ENCODE measurements at places on chromosomes 11 and 22.

- peaks cover 21% of the 10 kb centered on the region for H3K4me1 ChIP-seq
- H3K36me3 ChIP-seq, result no peaks in the 10 kb centered on the region
- no peaks in the 10 kb centered on the region for H3K27me3 ChIP-seq
- DNase-seq, result no peak
- no peak overlapping the region for H3K27ac ChIP-seq
Observed at GRCh38 chr11:66747480-66747879, 18.5 kb upstream of the SPTBN2 start.

DNA sequence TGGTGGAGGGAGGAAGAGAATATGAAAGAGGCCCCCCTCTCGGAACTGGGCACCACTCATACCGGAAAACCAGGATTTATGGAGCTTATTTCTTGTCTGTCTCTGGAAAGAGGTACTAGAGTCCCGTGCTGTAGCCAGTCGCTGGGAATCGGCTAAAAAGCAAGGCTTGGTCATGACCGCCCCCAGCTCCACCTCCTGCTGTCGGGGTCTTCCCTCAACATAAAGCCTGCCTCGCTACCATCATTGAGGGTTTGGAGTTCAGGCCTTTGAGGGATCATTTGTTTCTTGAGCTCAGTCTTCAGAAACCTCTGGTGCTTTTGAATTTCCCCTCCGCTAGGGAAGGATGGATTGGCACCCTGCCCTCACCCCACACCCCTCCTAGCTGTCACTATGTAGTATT, 97.1 kb downstream of the TSPAN18 start:
- no peak overlapping the region for H3K4me3 ChIP-seq
- no peaks in the 10 kb centered on the region for H3K27me3 ChIP-seq
- no peaks in the 10 kb centered on the region for H3K4me1 ChIP-seq
- peaks cover 2% of the 10 kb centered on the region for H3K36me3 ChIP-seq

DNA sequence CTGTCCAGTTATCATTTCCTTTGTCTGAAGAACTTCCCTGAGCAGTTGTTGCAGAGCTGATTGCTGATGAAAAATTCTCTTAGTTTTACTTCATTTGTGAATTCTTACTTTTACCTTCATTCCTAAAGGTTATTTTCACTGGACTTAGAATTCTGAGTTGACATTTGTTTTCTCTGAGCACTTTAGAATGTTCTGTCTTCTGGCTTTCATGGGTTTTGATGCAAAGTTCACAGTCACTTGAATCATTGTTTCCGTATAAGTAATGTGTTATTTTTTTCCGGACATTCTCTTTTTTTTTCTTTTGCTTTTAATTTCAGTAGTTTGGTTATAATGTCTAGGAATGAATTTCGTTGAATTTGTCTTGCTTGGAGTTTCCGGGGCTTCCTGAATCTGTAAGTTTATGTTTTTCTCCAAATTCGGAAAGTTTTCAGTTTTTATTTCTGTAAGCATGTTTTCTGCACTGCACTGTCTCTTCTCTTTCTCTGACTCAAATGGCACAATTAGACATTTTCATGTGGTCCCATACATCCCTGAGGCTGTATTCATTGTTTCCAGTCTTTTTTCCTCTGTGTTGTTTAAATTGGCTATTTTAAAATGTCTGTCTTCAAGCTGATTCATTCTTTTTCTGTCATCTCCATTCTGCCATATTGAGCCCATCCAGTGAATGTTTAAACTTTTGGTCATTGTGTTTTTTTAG, 68.5 kb upstream of the NARS2 start:
- no peaks in the 10 kb centered on the region for H3K27me3 ChIP-seq
- no peak overlapping the region for H3K4me3 ChIP-seq
- no peak overlapping the region for H3K27ac ChIP-seq
- no peak for DNase-seq
- no peaks in the 10 kb centered on the region for H3K36me3 ChIP-seq
- H3K4me1 ChIP-seq, result peaks cover 4% of the 10 kb centered on the region

DNA sequence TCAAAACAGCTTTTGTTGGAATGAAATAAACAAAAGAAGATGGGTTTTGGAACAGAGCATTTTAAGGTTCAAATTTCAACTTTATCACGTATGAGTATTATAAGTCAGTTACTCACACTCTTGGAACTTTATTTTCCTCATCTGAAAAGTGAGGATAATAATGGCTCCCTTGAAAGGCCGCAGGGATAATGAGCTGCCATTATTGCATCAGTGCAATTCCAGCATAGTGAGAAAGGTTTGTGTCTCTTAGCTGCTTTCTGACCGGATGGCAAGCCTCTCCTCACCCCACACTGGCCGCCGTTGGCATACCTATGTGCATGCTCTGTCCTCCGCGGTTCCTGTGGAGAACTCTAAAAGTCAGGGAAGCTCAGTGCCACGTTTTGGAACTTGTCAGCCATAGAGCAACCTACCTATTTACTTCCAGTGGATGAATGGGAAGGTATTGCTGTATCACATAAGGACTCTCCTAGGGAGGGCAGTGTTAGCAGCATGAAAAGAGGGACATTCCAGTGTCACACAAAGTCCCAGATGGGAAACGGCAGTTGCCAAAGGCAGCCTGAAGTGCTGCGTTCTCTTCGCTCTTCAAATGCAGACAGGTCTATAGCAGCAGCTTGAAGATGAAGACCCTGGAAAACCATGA, 368.9 kb downstream of the NTM start:
- peaks cover 2% of the 10 kb centered on the region for H3K27me3 ChIP-seq
- no peak for DNase-seq
- H3K27ac ChIP-seq, result no peak overlapping the region
- no peaks in the 10 kb centered on the region for H3K4me1 ChIP-seq

- DNase-seq, result no peak
- no peaks in the 10 kb centered on the region for H3K4me1 ChIP-seq
- H3K27ac ChIP-seq, result no peak overlapping the region
- H3K36me3 ChIP-seq, result peaks cover 38% of the 10 kb centered on the region
Observed at GRCh38 chr22:38072322-38073149, 11.4 kb downstream of the SLC16A8 start.

DNA sequence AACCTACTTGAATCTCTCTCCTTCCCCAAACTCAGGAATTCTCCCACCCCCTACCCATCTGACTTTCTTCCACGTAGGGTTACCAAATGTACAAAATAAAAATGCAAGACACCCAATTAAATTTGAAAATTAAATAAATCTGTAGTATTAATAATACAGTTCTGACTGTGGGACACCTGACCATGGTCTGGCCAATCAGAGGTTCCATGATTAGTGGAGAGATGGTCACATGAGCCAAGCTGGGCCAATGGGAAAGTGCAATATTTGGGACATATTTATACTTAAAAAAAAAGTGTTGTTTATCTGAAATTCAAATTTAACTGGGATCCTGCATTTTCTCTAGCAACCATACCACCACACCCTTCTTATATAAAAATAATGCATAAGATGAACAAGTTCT, 29.8 kb upstream of the ASPHD2 start:
- H3K4me1 ChIP-seq, result no peaks in the 10 kb centered on the region
- H3K27ac ChIP-seq, result no peak overlapping the region
- no peak for DNase-seq

- no peaks in the 10 kb centered on the region for H3K4me1 ChIP-seq
- H3K27me3 ChIP-seq, result no peaks in the 10 kb centered on the region
- DNase-seq, result no peak
- no peak overlapping the region for H3K27ac ChIP-seq
Observed at GRCh38 chr22:35479985-35480550, 60.6 kb upstream of the RASD2 start.

DNA sequence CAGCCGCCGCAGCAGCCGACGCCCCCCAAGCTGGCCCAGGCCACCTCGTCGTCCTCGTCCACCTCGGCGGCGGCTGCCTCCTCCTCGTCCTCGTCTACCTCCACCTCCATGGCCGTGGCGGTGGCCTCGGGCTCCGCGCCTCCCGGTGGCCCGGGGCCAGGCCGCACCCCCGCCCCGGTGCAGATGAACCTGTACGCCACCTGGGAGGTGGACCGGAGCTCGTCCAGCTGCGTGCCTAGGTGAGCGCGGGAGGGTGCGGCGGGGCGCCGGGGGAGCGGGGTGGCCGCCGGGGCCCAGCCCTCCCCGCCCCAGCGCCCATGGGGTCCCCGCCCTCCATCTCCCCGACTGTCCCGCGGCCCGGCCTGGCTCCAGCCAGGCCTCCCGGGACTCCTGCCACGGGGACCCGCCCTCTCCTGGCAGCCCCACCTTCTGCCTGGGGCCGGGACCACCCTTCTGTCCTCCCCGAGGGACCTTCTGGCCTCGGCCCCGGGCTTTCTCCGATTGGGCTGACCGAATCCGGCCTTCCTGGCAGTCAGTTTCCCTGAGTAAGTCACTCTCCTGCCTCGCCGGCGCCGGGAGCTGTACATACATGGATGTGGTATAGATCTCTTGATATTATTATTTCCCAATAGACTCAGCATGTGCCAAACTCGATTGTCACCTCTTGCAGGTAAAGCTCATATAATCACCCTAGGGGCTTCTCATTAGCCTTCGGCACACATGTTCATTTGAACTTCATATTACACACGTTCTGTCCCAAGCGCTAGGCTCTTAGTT, 720 bp downstream of the PACS1 start:
- peak; percentile 25 for DNase-seq
- peaks cover 48% of the 10 kb centered on the region for H3K36me3 ChIP-seq
- no peaks in the 10 kb centered on the region for H3K27me3 ChIP-seq
- peak overlapping the region; percentile 42 for H3K27ac ChIP-seq
- H3K4me3 ChIP-seq, result peak overlapping the region; percentile 91

DNA sequence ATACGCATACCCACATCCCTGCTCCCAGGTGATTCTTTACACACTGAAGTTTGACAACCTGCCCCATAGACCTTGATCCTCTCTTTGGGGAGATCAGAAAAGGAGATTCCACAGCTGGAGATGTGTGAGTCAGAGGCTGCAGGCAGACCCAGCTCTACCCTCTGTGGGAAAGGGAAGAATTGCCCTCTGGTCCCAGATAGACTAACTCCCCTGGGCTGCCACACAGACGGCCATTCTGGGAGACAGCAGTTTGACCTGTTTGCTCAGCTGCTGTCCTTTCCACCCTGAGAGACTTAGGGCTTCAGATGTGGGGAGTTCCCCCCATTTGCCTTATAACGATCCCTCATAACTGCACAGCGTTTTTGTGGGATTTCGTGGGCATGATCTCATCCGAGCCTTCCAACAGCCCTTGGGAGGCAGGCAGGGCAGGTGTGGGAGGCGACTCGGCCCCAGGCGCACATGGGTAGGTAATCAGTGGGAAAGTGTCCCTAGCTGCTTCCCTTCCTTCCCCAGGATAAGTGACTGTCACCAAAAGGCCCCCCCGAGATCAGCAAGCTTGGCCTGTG, 14.1 kb downstream of the FAM83F start:
- no peak overlapping the region for H3K4me3 ChIP-seq
- no peaks in the 10 kb centered on the region for H3K36me3 ChIP-seq
- H3K27ac ChIP-seq, result no peak overlapping the region
- DNase-seq, result no peak
- peaks cover 7% of the 10 kb centered on the region for H3K4me1 ChIP-seq

GRCh38 chr11:13258855-13259254, 18.7 kb upstream of the BMAL1 start:
- H3K27me3 ChIP-seq, result no peaks in the 10 kb centered on the region
- peaks cover 6% of the 10 kb centered on the region for H3K4me1 ChIP-seq
- no peak overlapping the region for H3K27ac ChIP-seq
- DNase-seq, result no peak
- H3K4me3 ChIP-seq, result no peak overlapping the region

DNA sequence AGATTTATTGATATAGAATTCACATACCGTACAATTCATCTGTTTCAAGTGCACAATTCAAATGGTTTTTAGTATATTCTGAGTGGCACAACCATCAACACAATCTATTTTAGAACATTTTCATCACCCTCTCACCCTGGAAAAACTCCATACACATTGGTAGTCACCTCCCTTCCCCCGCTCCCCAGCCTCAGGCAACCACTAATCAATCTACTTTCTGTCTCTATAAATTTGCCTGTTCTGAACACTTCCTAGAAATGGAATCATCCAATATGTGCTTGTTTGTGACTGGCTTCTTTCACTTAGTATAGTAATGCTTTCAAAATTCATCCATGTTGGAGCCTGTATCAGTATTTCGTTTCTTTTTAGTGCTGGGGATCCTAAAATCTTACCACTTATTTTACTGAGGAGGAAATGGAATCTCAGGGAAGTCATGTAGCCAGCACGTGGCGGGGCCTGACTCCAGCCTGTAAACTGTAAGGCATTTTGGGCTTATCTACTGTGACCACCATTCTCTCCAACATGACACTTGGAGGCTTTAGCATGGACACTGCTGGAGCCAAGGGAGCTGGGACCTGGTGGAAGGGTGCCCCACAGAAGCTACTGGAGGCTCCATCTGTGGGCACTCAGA, 905 bp upstream of the UCP3 start:
- no peaks in the 10 kb centered on the region for H3K36me3 ChIP-seq
- H3K4me3 ChIP-seq, result no peak overlapping the region
- H3K27ac ChIP-seq, result peak overlapping the region; percentile 81

DNA sequence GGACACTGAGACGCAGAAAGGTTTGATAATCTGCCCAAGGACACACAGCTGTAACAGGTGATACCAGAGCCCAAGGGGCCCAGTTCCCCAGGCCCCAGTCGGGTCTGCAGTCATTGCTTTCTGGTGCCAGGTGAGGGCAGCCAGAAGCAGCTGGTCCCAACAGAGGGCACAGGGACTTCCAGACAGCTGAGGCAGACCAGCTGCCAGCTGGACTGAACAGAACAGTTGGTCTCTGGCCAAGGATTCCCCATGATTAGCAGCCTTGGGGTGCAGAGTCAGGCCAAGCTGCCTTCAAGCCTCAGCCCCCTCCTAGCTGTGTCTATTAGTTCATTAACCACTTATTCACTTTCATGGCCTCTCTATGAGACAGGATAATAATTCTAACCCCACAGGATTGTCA, 105.6 kb downstream of the RRAS2 start:
- H3K4me3 ChIP-seq, result no peak overlapping the region
- peaks cover 5% of the 10 kb centered on the region for H3K36me3 ChIP-seq
- no peak overlapping the region for H3K27ac ChIP-seq
- peaks cover 10% of the 10 kb centered on the region for H3K4me1 ChIP-seq

- H3K4me3 ChIP-seq, result peak overlapping the region; percentile 96
- peak overlapping the region; percentile 85 for H3K27ac ChIP-seq
- no peaks in the 10 kb centered on the region for H3K36me3 ChIP-seq
- DNase-seq, result peak; percentile 36
- peaks cover 65% of the 10 kb centered on the region for H3K4me1 ChIP-seq
Observed at GRCh38 chr22:40345815-40346184, 500 bp upstream of the ADSL start.

DNA sequence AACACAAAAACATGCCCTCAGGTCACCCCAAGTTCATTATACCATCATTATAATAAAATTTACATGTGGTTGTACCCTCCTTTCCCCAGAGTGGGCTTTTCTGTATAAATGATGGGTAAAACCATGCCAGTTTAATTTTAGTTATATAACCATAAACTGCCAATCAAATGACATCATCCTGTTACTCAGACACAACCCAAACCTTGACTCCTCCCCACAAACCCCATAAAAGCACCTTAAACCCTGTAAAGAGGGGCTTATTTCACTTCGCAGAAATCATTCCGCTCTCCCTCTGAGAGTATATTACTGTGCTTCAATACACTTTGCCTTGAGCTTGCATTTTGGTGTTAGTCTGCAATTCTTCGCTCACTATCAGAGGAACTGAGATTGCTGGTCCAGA, 5.5 kb upstream of the APOL3 start:
- H3K36me3 ChIP-seq, result no peaks in the 10 kb centered on the region
- H3K4me1 ChIP-seq, result peaks cover 17% of the 10 kb centered on the region
- peak overlapping the region; percentile 80 for H3K27ac ChIP-seq
- DNase-seq, result no peak
- no peak overlapping the region for H3K4me3 ChIP-seq

- no peaks in the 10 kb centered on the region for H3K4me1 ChIP-seq
- no peak overlapping the region for H3K27ac ChIP-seq
- no peak overlapping the region for H3K4me3 ChIP-seq
Observed at GRCh38 chr11:36306888-36307287, 10.8 kb downstream of the PRR5L start.

Data from T-cell (primary cell).